Stimulated activated naive CD8-positive, alpha-beta T cell treated with anti-CD3 and anti-CD28 coated beads, Interleukin-15, Interleukin-2, amounts not matched to agents 100 U/mL and 50 U/mL, for 24 hours (primary cell): ENCODE measurements at places on chromosomes 2 and 18.

DNA sequence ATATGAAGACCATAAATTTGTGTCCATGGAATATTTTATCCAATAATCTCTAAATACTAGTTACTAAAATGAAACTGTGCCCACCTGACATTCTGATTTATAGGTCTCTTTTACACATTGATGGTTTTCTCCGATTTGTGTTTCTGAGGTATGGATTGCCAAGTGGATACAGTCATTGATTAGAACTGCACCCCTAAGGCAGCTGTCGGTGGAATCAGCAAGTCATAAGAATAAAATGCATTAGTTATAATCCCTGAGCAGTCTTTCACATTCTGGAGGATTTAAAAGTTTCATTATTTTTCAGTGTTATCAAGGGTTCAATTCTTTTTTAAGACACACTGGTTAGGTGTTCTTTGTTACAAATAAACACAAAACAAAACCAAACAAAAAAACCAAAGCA, 6.0 kb downstream of the CAVIN2 start:
- no peak for DNase-seq

DNA sequence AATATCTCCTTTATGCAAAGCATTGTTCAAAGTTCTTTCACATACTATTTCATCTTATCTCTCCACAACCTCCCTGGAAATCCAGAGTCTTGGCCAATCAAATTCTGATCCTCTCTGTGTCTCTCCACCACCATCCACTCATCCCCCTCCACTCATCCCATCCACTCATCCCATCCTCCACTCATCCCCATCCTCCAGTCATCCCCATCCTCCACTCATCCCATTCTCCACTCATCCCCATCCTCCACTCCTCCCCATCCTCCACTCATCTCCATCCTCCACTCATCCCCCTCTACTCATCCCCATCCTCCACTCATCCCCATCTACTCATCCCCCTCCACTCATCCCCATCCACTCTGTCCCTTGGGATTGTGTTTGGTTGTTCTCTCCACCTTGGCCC, 101.1 kb downstream of the BCL2 start:
- DNase-seq, result no peak

GRCh38 chr2:232521959-232522622, 1.9 kb downstream of the PRSS56 start:
- peak; percentile 84 for DNase-seq

GRCh38 chr18:7941533-7941932, 374.4 kb downstream of the PTPRM start:
- no peak for DNase-seq
